ENCODE measurements at places on chromosomes 5 and 9. TPM values are rescaled to one million over a fixed set of nuclear protein-coding genes. Genes with fewer than 3 reads are reported as not detected.

GRCh38 chr5:91416491-91416890 lies 33.4 kb upstream of the ARRDC3 start:
- DNase-seq = no peak

GRCh38 chr5:153896701-153897100 lies 142.0 kb downstream of the FAM114A2 start:
- DNase-seq = no peak

- no peak for DNase-seq
These were observed 82.8 kb downstream of the CAAP1 start for GRCh38 chr9:26809795-26810194.

- peak; percentile 10 for DNase-seq
These were observed 50.6 kb downstream of the DMRT1 start for GRCh38 chr9:892123-892522.

DNA sequence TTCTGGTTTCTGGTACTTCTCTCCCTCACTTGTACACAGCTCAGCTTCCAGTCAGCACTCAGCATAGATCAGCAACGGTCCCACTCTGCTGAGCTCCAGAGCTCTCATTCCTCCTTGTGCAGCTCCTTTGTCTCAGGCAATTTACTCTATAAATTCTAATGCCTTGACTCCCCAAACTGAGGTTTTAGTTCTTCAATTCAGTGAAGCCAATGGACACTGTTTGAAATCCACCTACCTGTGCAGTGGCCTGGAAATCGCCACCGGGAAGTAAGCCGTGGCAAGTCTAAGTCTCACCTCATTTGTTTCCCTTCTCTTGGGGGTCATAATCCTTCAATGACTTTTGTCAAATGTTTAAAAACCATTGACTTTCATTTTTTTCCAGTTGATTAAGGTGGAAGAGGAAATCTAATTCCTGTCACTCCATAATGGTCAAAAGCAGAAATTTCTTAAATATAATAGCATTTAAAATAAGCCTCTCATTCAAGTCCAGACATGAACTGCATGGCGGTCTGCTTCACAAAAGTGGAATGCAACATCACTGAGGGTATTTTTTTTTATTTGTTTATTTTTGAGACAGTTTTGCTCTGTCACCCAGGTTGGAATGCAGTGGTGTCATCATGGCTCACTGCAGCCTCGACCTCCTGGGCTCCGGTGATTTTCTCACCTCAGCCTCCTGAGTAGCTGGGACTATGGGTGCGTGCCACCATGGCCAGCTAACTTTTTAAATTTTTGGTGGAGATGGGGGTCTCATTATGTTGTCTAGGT lies 79.6 kb downstream of the C7 start:
- DNase-seq = peak; percentile 2

DNA sequence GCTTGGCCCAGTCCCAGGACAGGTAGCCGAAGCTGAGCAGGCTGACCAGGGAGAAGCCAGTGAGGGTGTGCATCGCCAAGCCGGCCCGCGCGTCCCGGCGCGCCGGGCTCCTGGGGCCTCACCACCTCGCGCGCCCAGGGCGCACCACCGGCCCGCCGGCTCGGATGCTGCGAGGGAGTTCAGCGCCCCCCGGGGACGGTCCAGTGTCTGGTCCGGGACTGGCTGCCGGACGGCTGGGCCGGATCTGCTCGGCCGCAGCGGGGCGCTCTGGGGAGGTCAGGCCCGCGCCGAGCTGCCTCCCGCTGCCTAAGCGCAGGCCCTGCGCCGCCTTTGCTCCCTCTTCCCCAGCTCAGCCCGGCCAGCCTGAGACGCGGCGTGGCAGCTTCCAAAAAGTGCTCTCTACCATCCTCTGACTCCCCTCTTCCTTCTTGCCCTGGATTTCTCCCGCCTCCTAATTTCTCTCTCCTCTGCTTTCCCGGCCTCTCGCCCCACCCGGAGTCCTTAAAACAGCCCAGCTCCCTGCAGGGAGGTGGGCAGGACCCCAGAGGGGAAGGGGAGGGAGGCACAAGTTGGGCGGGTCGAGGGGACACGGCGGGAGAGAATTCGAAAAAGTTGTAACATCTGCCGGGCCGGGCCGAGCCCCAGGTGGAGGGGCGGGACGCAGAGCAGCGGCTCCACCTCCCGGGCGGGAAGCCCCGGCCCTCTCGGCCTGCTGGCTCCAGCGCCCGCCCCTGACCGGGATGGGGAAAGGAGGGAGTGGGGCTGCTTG lies at the start of gene ARSI:
ARSI (minus strand) TSS at position 605 of the 769 bp plus-strand sequence; CDS start at position 73, 532 bp downstream.
- DNase-seq = peak; percentile 85

DNA sequence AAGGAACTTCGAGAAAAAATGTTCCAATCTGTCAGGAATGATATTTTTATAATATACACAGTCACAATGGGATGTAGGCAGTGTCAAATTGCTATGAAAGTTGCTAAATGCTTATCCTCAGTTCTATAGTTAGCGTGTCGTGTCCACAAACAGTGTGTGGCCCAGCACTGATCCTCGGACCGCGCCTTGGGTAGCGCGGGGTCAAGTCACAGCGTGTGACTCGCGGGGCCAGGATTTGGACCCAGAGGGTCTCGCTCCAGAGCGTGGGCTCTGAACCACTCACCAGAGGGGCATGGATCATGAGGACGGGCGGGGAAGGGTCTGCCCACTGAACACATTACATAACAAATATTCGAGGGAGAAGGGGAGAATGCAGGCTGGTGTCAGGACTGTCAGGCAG lies 171.8 kb downstream of the C9orf50 start:
- no peak for DNase-seq

DNA sequence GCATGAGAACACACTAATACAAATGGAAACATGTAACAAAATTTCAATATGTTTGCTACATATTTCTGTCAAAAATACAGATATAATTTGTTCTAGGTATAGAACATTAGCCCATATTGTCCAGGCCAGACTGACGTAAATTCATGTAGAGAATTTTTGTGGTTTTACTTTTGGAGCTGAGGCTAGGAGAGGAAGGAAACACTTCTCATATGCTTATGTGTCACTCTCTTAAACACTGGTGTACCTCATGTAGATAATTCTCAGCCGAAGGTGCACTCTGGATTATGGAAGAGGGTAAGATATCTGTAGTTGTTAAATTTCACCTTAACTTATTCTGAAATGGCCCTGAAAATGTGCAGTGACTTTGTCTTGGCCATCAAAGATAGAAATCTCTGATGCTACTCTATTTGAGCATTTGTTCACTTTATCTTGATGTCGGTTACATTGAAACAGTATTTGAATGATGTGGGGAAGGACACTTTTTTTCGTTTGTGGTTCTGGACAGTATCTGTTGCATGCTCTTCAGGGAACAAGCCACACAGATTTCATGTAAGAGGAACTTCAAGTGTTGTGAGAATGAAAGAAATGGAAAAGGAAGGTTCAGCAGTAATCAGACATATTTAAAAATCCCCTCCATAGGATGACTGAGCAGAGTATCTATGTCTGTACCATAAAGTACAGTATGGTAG lies 202.7 kb downstream of the SPATA31D1 start:
- DNase-seq = no peak

DNA sequence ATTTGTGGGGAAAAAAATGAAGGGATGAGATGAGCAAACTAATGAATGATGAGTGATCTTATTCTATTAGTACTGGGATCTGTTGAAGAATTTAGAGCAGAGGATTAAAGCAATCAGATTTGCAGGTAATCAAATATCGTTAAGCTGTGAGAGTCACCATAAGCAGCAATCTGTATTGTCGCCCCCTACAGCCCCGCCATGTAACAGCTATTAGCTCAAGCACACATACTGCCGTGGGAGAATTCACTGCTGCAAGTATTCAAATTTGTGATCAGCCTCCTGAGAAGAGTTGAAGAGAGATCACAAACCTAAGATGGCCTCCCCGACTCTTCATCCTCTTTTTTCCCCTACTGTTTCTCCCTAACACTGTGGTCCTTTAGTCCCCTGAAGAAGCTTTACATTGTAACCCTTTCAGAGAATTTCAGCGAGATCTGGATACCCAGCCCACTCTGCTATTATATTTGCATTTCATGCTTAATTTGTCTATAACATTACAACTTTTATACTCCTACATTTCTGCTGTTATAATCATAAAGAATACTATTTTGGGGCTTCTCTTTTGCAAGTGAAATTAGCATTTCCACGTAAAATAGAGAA lies 28.5 kb upstream of the PHF24 start:
- DNase-seq = peak; percentile 18

- no peak for DNase-seq
These were observed 80.4 kb downstream of the GRAMD2B start for GRCh38 chr5:126503602-126504104.

GRCh38 chr5:91024727-91025126 lies 358.4 kb downstream of the ARRDC3 start:
- no peak for DNase-seq

SLC46A2 gene
- not detected for polyA plus RNA-seq

FGF18 gene
- polyA plus RNA-seq = 0.18 TPM

QRFP gene
- polyA plus RNA-seq = not detected

VAV2 gene
- polyA plus RNA-seq = 19.5 TPM

PCDHGA3 gene
- not detected for polyA plus RNA-seq

INSL4 gene
- 8.6 TPM for polyA plus RNA-seq

CSF1R gene
- polyA plus RNA-seq = not detected

LTC4S gene
- not detected for polyA plus RNA-seq

ANXA2R gene
- 1.7 TPM for polyA plus RNA-seq

GNA14 gene
- polyA plus RNA-seq = 0.04 TPM

IL4 gene
- polyA plus RNA-seq = not detected

TLR4 gene
- 0.08 TPM for polyA plus RNA-seq

Data from A549 (cell line).